ENCODE measurements at places on chromosomes 11 and 22. TPM values are rescaled to one million over a fixed set of nuclear protein-coding genes. Genes with fewer than 3 reads are reported as not detected.

CELF1 gene
- total RNA-seq, result 99.4 TPM

HSPB2 gene
- total RNA-seq, result 0.99 TPM

DCPS gene
- total RNA-seq, result 22.0 TPM

CAPN5 gene
- 52.6 TPM for total RNA-seq

LTBP3 gene
- total RNA-seq, result 38.7 TPM

PARVG gene
- not detected for total RNA-seq

KDM4E gene
- not detected for total RNA-seq

IRAG1 gene
- 7.0 TPM for total RNA-seq
